ENCODE measurements at places on chromosomes 6 and 20. TPM values are rescaled to one million over a fixed set of nuclear protein-coding genes. Genes with fewer than 3 reads are reported as not detected.
A peak's percentile ranks its signal among the peaks of the same experiment; 100 is the strongest.

Gene THBD
- total RNA-seq: 15.1 TPM

DNA sequence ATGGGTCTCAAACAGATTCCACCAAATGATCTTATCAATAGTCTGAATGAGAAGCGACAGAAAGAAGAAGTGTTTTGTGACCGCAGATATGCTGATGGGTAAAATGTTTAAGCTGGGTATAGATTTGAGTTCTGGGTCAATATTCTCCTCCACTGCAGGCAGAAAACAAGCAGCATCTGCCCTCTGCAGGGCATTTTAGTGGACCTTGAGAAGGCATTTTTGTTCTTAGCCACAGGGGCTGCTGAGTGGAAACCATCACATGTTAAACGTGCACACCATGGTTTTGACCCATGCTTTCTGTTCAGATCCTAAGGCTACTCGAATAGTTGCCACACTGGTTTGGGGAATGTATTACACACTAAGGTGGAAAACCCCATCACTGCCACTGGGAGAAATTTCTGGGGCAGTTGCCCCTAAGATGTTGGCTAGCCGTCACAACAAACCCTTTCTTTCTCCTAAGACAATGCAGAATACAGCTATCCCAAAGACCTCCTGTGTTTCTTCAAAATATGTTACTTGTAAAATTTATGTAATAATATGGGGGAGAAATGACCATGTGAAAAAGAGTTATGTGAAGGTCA lies 5.5 kb downstream of the POU3F2 start:
- H3K27me3 ChIP-seq: peaks cover 99% of the 10 kb centered on the region
- peaks cover 23% of the 10 kb centered on the region for H3K4me1 ChIP-seq
- DNase-seq: no peak

GRCh38 chr6:63319939-63320338 lies at the start of gene LGSN:
LGSN (minus strand) TSS chr6:63319983; CDS start chr6:63319943, 40 bp downstream.
- no peaks in the 10 kb centered on the region for H3K27me3 ChIP-seq
- no peak within 1 kb of the TSS for H3K27ac ChIP-seq
- no peak for DNase-seq

- H3K4me1 ChIP-seq: no peaks in the 10 kb centered on the region
- H3K36me3 ChIP-seq: no peaks in the 10 kb centered on the region
- H3K27ac ChIP-seq: no peak overlapping the region
- H3K27me3 ChIP-seq: no peaks in the 10 kb centered on the region
Measured at GRCh38 chr20:6397115-6397514, 274.3 kb upstream of the FERMT1 start.

DNA sequence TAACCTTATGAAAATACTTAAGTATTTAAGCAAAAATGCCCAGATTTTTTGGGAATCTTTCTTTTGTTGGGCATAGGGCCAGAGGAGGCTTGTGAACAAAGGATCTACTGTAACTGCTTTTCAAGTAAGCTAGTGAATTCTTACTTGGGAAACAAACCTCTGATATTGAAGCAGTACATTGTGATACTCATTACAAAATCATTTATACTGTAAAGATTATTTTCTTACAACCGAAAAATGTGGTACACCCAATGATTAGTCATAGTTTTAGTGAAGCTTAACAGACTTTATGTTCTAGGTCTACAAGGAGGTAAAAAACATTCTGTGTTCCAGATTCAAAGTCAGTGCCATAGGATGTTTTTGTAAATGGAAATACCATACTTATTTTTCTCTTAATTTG lies 272.9 kb upstream of the KCNQ5 start:
- no peaks in the 10 kb centered on the region for H3K4me1 ChIP-seq
- H3K4me3 ChIP-seq: no peak overlapping the region
- no peak overlapping the region for H3K27ac ChIP-seq
- no peak for DNase-seq
- no peaks in the 10 kb centered on the region for H3K27me3 ChIP-seq

GRCh38 chr6:139743664-139744437 lies 369.4 kb upstream of the CITED2 start:
- H3K4me1 ChIP-seq: peaks cover 4% of the 10 kb centered on the region
- H3K36me3 ChIP-seq: no peaks in the 10 kb centered on the region
- H3K27ac ChIP-seq: no peak overlapping the region
- H3K27me3 ChIP-seq: no peaks in the 10 kb centered on the region
- DNase-seq: no peak

DNA sequence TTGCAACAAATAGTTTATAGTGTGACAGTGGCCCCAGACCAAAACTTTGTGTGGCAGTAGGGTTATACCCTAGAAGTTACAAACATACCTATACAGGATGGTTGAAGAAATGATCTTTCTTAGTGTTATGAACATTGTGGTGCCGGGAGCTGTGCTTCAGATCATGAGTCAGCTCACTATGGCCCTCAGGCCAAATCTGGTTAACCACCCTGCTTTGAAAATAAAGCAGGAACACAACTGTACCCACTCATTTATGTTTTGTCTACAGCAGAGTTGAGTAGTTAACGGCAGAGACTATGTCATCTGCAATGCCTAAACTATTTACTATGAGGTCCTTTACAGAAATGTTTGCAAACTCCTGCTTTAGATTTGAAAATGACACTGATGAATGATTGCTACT lies 24.3 kb downstream of the AKAP7 start:
- no peaks in the 10 kb centered on the region for H3K4me1 ChIP-seq
- H3K4me3 ChIP-seq: no peak overlapping the region
- no peaks in the 10 kb centered on the region for H3K27me3 ChIP-seq

Gene TRAPPC3L
- 0.23 TPM for total RNA-seq

Gene KCNQ5
- total RNA-seq: 0.15 TPM

DNA sequence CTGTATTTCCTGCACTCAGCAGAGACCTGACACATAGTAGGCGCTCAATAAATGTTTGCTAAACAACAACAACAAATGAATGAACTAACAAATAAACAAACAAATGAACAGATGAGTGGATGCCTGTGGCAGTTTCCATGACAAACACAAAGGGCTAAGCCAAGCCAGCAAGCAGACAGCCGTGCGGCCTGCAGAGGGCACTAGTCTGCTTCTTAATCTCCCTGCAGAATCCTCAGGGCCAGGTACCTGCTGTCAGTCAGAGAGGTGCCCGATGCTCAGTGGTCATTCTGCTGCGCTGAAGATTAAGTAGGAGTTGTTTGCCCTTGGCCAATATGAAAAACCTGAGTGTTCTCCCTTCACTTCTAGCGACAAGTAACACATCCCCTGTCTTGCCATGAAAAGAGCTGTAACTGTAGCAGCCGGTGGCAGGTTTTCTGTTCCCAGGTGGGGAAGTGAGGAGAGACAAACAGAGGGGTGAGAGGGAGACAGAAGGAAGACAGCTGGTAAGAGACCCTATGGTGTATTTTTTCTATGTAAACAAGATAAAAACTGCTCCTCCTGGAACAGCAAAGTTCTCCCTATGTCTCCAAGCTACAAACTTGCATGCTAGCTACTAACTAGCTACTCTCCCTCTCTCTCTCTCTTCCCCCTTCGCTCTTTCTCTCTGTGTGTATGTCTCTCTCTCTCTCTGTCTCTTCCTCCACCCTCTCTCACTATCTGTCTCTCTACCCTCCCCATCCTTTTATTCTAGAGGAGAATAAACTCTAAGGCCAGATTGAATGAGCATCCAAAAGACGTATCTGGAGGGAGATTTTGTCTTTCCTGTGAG lies at the start of gene MC3R:
Gene MC3R (plus strand): TSS at position 779 of the 829 bp plus-strand sequence. CDS start 112 bp downstream, outside the sequence.
- H3K27ac ChIP-seq: no peak within 1 kb of the TSS
- no peaks in the 10 kb centered on the region for H3K36me3 ChIP-seq
- H3K27me3 ChIP-seq: peaks cover 78% of the 10 kb centered on the region
- no peak within 1 kb of the TSS for H3K4me3 ChIP-seq
- DNase-seq: peak; percentile 12
- no peaks in the 10 kb centered on the region for H3K4me1 ChIP-seq

DNA sequence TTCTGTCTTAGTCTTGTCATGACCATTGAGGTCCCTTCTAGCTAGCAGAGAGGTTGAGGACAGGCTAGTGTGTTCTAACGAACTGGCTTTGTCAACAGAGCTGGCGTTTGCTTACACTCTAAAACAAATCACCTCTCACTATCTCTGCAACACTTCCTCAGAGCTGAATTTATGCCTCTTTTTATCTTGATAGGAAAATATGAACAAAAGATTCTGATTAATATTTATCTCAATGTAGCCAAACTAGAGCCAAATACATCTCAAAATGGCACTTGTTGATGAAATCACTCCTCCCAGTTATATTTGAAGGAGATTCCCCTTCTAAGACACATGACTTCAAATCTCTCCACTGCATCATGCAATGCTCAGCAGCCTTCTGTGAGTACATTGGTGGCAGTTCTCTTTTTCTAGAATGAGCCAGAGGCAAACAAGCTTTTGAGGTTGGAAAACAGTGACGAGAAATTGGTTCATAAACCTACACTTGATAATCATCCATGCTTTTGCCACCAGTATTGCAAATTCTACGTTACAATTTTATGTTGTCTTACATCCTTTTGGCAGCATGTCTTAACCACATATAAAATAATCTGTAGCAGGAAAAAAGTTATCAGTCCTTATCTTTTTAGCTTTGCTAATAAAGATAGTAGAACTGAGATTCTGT lies 615.7 kb upstream of the CITED2 start:
- no peak for DNase-seq
- H3K36me3 ChIP-seq: no peaks in the 10 kb centered on the region
- H3K27ac ChIP-seq: peak overlapping the region; percentile 48
- no peaks in the 10 kb centered on the region for H3K27me3 ChIP-seq
- H3K4me1 ChIP-seq: peaks cover 5% of the 10 kb centered on the region

GRCh38 chr6:42771741-42772100 lies 10.1 kb upstream of the BICRAL start:
- H3K4me1 ChIP-seq: peaks cover 4% of the 10 kb centered on the region
- H3K27me3 ChIP-seq: no peaks in the 10 kb centered on the region
- no peaks in the 10 kb centered on the region for H3K36me3 ChIP-seq
- no peak overlapping the region for H3K4me3 ChIP-seq
- no peak overlapping the region for H3K27ac ChIP-seq

Gene COL9A1
- 0.47 TPM for total RNA-seq

- no peak for DNase-seq
- no peak overlapping the region for H3K4me3 ChIP-seq
- no peaks in the 10 kb centered on the region for H3K36me3 ChIP-seq
Measured at GRCh38 chr6:6714118-6714897, 125.8 kb downstream of the LY86 start.

GRCh38 chr6:54191461-54191860 lies 80.2 kb downstream of the MLIP start:
- H3K27me3 ChIP-seq: no peaks in the 10 kb centered on the region
- no peak overlapping the region for H3K27ac ChIP-seq
- peaks cover 10% of the 10 kb centered on the region for H3K4me1 ChIP-seq
- no peak overlapping the region for H3K4me3 ChIP-seq
- DNase-seq: no peak

DNA sequence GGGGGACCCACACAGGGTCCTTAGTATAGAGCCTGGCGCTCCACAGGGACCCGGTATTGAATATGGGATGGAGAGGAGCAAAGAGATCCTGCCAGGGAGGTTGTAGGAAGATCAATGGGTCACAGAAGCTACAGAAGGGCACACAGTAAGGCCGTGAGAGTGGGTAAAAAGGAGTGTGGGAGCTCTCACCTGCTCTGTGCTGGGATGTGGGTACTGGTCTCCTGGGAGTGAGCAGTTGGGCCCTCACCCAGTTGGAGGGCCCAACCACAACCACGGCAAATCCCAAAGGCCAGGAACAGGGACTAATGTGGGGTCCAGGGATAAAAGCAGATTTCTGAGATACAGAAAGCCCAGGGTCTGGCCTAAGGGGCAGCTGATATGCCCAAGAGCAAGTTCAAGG lies 73.4 kb upstream of the RNF24 start:
- peaks cover 15% of the 10 kb centered on the region for H3K4me1 ChIP-seq
- H3K27me3 ChIP-seq: no peaks in the 10 kb centered on the region
- H3K36me3 ChIP-seq: no peaks in the 10 kb centered on the region
- no peak overlapping the region for H3K4me3 ChIP-seq
- no peak overlapping the region for H3K27ac ChIP-seq

Gene LY6G6C
- not detected for total RNA-seq

Gene LPIN3
- total RNA-seq: 17.0 TPM

Gene GHRH
- total RNA-seq: 0.85 TPM

Gene SLC32A1
- not detected for total RNA-seq

Gene SPATA25
- 2.7 TPM for total RNA-seq

Gene NEURL2
- total RNA-seq: 11.1 TPM

DNA sequence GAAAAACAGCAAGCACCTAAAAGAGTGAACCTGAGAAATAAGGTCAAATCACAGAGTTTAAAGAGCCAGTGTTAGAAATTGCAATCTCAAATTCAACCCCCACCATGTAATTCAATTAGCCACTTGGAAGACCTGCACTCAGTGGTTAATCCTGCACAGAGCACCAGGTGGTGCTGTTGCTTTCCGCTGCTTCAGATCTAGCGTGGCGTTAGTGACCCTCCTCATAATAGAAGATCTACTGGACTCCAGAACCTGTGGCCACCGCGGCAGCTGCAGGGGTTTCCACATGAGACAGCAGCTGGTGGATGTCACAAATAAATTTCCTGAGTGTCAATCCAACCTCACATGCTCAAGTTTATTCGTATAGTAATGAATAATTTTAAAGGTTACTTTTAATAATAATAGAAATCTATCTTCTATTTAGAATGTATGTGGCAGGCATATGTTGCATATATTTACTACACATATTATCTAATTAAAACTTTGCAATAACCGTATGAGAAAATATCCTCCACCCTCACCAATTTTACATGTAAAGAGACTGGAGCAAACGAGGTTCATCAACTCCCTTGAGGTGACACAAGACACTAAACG lies 84.4 kb downstream of the SYNE1 start:
- peak; percentile 63 for DNase-seq
- H3K4me1 ChIP-seq: no peaks in the 10 kb centered on the region
- H3K27me3 ChIP-seq: no peaks in the 10 kb centered on the region
- no peak overlapping the region for H3K4me3 ChIP-seq
- H3K36me3 ChIP-seq: no peaks in the 10 kb centered on the region
- no peak overlapping the region for H3K27ac ChIP-seq

DNA sequence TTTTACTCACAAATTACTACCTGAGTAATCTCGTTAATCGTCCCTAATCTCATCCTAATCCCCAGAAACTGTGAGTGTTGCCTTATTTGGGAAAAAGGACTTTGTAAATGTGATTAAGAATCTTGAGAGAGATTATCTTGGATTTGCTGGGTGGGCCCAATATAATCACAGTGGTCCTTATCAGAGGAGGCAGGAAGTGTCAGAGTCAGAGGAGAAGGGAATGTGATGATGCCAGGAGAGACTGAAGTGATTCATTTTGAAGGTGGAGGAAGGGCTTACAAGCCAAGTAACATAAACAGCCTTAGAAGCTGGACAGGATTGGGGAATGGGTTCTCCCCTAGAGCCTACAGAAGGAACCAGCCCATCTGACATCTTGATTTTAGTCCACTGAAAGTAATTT lies 16.7 kb downstream of the RPP21 start:
- H3K4me1 ChIP-seq: no peaks in the 10 kb centered on the region
- no peak for DNase-seq
- no peak overlapping the region for H3K4me3 ChIP-seq
- H3K27me3 ChIP-seq: peaks cover 49% of the 10 kb centered on the region
- no peaks in the 10 kb centered on the region for H3K36me3 ChIP-seq

GRCh38 chr20:25223179-25223661 lies 24.7 kb upstream of the PYGB start:
- peak overlapping the region; percentile 61 for H3K27ac ChIP-seq
- no peak for DNase-seq
- no peak overlapping the region for H3K4me3 ChIP-seq

Gene ARFRP1
- 34.9 TPM for total RNA-seq
